Uterine smooth muscle cell (primary cell): ENCODE measurements at places on chromosomes 7 and 10. TPM values are rescaled to one million over a fixed set of nuclear protein-coding genes. Genes with fewer than 3 reads are reported as not detected.

Gene H2BK1
- not detected in 2 replicates for total RNA-seq

Gene NKX2-3
- not detected in 2 replicates for total RNA-seq

Gene ZNF282
- 18.5 and 20.1 TPM in 2 replicates for total RNA-seq

Gene SLC16A9
- 1.1 and 1.2 TPM in 2 replicates for total RNA-seq
